ENCODE measurements at places on chromosomes 4 and X.

GRCh38 chr4:73311428-73311827 is 52.8 kb upstream of the ANKRD17 start:
- DNase-seq, result no peak

DNA sequence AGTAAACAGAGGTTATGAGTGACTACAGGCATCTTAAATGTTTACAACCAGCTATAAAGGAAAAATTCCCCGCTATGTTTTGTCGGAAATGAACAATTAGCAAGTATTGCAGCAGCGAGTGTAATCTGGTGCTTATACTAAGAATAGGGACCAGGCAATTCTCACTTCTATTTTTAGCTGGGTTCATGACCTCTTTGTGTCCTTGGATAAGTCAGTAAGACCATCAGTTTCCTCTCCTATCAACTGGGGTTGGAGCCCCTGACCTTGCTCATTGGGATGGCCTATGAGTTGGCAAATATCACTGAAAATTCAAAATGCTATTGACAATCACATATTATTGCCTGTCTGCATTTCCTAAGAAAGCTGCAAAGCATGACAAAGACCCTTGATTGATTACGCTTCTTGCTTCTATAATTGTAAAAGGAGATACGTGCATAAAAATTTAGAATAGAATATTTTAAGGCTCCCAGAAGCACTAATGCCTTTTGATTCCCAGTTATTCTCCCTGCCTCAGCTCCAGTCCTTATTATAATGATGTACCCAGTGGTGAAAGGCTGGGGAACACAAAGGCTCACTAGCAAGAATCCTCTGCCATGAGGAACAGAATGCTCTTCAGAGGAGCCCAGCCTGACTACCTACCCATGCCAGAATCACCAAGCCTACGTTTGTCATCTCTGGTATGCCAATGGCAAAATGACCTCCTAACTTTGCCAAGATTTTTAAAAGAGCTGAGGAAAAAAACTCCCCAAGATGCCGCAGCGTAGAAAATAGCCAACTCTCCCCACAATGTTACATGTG is 21.9 kb downstream of the GATB start:
- no peak for DNase-seq

- DNase-seq, result no peak
Observed at GRCh38 chr4:12124138-12124537, 695.4 kb upstream of the HS3ST1 start.

DNA sequence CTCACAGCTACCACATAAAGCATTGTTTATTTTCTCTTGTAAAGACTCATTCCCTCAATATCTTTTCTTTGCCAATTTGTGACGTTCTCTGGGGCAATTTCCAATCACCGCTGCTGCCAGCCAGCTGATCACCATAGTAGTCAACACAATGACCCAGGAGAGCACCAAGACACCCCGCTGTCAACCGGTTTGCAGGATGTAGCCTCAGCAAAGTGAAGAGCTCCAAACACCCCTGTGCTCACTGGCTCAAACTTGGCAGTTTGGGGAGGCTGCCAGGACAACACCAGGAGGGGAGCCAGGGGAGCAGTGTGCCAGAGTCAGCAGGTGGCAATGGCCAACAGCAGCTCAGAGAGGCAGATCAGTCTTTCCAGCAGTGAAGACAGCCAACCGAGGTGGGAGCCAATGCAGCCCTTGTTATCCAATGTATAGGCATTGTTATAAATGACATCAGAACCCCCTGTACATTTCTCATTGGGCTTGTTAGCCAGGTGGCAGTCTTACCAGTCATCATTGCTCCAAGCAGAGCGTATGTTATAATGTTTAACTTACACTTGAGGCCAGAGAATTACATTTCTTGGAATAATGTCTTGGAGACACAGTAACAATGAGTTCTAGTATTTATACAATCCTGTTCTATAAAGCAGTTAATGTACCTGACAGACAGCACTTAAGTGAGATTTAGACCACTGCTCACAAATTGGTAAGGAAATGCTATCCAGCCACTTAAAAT is 274.9 kb upstream of the GK2 start:
- no peak for DNase-seq

GRCh38 chr4:30972542-30972941 is 252.4 kb downstream of the PCDH7 start:
- no peak for DNase-seq

DNA sequence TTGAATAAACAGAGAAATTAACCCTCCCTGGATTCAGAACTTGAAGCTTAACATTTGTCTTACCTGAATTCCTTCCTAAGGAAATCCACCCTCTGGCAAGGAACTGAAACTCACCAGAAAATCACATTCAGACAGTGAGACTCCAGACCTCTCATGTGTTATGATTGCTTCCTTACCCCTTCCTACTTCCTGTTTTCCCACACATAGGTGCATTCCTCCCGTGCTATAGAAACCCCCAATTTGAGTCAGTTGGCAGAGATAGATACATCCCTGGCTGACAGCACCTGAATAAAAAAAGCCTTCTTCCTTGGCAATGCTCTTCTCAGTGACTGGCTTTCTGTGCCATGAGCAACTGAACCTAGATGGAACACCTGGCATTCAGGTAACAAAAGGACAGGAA is 157.0 kb upstream of the SMIM31 start:
- no peak for DNase-seq

DNA sequence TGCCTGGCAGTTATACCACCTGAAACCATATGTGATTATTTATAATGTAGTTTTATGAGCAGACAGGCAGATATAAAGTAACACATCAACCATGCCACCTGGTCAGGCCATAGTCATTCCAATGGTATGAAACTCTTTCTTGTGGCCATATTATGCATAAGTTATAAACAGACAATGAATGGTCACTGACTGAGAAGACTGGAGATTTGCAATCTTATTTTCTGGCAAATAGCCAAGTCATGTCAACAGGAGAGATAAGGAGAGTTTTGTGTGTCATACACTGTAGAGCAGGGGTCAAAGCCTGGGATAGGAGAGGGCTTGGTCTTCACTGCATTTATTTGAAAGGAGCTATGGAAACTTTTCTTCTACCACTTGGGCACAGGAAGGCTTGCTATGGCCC is 29.5 kb downstream of the SORBS2 start:
- no peak for DNase-seq

DNA sequence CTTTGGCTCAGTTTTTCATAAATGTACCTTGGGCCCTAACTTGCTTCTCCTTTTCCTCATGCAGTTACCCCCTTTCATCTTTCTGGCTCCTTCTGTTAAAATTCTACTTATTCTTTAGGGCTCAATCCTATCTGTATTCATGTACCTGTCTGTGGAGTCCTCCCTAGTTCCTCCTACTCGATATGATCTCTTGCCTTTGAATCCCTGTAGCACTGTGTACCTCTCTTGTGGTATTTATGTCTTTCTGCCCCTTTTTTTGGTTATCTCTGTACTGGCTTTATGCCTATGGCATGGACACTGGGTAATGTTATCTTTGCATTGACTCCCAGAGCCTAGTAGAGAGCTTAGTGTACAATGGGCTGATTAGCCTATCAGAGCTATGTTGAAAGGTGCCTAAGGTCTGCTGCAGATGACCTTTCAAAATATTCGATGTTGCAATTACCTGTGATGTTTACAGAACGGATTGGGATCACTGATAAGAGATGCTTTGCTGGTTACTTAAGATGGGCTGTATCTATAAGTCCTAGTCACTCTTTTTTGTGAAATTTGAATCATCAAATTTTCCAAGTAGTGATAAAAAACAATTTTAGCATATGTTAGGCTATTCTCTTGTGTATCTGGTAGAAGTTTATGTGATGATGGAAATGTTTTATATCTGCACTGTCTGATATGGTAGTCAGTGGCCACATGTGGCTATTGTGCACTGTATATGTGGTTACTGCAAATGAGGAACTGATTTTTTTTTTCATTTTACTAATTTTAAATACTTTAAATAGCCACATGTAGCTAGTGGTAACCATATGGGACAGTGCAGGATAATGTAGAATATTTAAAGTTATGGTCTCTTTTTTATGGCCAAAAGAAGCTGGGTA is 33.5 kb downstream of the TMEM164 start:
- no peak for DNase-seq

DNA sequence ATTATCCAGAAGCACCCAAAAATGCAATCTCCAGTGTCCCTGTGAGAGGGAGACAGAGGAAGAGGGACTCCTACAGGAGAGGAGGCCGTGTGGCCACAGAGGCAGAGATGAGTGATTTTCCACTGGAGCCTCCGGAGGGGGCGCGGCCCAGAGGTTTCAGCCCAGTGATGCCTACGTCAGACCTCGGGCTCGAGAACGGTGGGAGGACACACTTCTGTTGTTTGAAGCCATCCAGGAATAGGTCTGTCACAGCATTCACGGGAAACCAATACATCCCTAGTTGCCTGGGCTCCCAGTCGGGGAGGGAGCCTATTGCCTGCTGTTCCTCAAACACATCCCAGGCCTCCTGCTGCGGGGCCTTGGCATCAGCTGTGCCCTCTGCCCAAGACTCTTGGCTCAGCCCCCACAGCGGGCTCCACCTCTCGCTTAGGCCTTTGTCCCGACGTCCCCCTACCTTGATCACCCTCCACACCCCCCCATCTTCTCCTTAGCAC is 39.2 kb upstream of the HMX1 start:
- no peak for DNase-seq

- DNase-seq, result peak; percentile 8
Observed at GRCh38 chrX:31658360-31658759, 586.5 kb upstream of the FTHL17 start.

GRCh38 chr4:189060104-189060503 is 880.6 kb upstream of the FRG1 start:
- no peak for DNase-seq

- no peak for DNase-seq
Observed at GRCh38 chrX:133544115-133544514, 128.8 kb upstream of the GPC4 start.

GRCh38 chr4:153233761-153234371 is 29.6 kb downstream of the TRIM2 start:
- DNase-seq, result no peak

DNA sequence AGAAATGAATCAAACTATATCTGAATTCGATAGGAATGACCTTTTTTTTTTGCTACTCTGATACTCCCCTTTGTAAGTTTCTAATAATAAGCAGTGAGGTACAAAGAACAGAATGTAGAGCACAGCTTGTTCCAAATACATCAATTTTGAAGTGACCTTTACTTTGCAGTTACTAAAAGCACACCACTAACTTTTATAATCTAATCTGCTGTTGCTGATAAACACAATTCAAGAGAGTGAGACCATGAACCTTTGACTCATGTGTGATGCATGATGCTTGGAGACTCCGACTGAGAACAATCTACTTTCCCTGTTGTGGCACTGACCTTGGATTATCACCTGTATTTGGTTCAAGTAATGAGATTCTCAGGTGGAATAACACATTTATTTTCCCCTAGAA is 91.6 kb upstream of the GNPDA2 start:
- no peak for DNase-seq

DNA sequence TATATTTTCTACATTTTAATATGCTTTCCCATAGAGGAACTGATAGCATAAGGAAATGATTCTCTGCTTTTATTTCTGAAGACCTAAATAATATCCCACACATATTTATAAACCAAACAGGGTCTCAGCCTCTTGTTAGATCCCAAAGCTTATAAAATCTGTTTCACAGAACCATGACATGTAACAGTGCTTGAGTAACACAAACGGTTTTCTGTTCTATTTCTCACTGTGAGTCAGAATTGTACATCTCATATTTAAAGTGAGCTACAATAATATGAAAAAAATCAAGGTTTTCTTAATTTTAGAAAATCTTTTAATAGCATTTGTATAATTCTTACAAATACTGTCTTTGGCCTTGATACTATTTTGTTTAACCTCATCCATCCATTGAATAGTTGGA is 51.2 kb downstream of the NR3C2 start:
- DNase-seq, result no peak

GRCh38 chr4:102735582-102735981 is 25.2 kb downstream of the MANBA start:
- no peak for DNase-seq

DNA sequence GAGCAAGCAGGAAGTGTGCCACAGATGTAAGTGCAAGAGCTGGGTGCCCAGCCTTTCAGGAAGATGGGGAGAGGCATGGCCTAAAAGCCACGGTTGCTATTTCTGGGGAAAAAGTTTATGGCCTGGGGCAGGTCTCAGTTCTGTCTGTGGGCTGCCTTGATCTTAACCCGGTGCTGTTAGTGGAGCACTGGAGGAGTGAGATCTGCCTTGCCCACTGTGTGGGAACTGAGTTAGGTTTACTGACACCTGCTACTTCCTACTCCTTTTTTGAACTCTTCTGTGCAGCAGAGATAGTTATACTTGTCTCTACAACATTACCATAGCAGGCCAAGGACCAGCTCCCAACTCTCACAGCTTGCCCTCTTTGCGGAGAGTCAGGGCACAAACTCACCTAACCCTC is 76.5 kb downstream of the ITM2A start:
- DNase-seq, result no peak

- peak; percentile 29 for DNase-seq
Observed at GRCh38 chr4:108171339-108172230, 2.9 kb upstream of the LEF1 start.

GRCh38 chr4:121943941-121944340 is 7.9 kb downstream of the TRPC3 start:
- DNase-seq, result no peak

GRCh38 chr4:121321466-121321865 is 59.4 kb downstream of the QRFPR start:
- DNase-seq, result no peak

- DNase-seq, result peak; percentile 22
Observed at GRCh38 chr4:19213388-19213787, 1038.3 kb upstream of the SLIT2 start.

Data from renal cortex interstitium (tissue), 15 donors.